ENCODE measurements at places on chromosomes 6 and 20.

- no peak for DNase-seq
Measured at GRCh38 chr6:2063547-2063946, 181.9 kb downstream of the GMDS start.

GRCh38 chr6:161694995-161695394, 421.1 kb upstream of the AGPAT4 start:
- DNase-seq, result peak; percentile 33

DNA sequence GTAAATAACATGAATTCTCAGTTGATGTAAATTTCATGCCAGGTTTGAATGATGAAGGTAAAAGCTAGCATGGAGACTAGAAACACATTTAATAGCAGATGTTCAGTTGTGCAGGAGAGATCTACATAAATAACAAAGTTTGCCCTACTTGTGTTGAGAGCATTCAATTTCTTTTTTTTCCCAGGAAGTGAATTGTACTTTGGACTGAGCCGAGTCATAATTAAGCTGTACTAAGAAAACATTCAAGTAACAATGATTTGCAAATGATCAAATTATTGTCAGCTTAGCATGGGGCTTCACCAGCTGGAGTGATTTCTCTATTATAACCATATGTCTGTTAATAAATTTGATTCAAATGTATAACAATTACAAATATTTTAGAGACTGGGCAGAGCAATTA, 893.5 kb upstream of the MAP3K7 start:
- DNase-seq, result no peak

GRCh38 chr6:3163248-3163594, 5.9 kb upstream of the TUBB2A start:
- no peak for DNase-seq

DNA sequence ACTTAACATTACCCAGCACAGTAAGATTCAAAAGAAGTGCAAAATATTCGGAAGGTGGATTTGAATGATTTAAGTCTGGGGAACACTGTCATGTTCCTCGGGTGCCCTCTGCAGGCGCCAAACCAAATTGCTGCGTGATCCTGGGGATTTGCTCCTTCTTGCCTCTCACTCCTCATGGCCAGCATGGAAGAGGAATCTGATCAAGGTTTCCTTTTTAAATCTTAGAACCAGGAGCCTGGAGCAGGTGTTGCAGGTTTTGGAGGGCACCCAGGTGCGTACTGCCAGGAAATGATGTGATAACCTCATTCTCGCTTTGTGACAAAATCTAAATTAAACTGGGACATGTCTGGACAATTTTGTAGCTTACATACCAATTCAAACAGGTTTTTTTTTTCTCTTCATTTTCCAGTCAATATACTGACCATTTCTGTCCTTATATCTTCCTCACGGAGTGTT, 8.1 kb upstream of the PFDN4 start:
- peak; percentile 70 for DNase-seq

- DNase-seq, result peak; percentile 63
Measured at GRCh38 chr20:50172347-50173013, 18.1 kb upstream of the CEBPB start.

- DNase-seq, result no peak
Measured at GRCh38 chr20:9172851-9173250, 104.0 kb downstream of the PLCB4 start.

DNA sequence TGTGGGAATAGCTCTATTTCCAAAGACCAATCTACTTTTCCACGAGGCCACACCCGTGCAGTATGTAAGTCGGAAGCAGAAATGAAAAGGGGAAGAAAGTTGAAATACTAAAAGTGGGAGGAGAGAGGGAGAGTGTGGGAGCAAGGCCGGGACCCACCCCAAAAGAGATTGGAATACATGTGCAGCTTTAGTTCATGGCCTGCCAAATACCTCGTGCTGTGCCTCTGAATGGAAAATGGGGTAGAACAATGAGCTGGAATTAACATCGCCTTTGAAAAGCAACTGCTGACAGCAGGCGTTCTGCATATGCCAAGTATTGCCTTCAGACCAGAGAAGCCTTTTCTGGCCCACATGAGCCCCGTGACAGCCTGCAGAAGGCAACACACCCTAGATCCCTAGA, 155.6 kb downstream of the CD83 start:
- DNase-seq, result no peak

GRCh38 chr6:39075010-39075686, 26.6 kb downstream of the GLP1R start:
- DNase-seq, result no peak

DNA sequence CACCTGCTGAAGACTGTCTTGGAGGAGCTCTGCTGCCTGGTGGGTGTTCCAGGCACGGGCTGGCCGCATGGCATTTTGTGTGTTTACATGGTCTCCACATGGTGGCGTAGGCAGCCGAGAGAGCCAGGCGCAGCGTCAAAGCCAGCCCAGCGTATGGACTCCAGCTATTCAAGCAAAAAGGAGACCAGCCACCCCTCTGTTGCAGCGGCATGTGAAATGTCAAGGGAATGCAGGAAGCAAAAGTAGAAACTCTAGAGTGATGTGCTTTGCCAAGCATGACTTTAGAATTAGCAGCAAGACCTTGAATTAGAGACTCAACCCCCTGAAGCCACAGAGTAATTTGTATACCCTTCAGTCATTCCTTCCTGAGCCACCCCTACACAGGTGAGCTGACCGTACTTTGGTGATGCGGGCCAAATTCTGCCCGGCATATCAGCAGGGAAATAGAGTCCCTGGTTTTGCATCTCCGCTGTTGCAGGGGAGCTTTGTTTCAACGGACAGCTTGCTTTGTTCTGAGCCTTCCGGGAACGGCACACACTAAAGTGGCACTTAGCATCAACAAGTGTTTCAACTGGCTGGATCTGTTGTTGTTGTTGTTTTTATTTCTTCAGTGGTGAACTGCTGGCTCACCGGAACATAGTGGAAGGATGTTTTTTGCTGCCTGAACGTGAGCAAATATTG, 48.5 kb downstream of the FNDC1 start:
- peak; percentile 39 for DNase-seq

DNA sequence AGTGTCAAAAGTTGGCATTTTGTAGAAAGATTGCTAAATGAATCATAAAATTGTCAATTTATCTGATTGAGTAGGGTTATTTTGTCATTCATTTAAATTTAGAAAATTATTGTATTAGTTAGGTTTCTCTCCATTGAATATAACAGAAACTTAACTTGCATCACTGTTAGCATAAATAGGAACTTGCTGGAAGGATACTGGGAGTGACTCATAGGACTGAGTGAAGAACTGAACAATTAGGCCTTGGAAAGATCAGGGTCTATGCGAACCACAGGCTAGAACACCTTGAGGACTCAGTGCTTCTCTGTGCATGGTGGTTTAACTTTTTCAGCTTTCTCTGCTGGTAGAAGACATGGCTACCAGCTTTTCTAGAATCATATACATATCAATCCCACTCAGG, 67.7 kb upstream of the IFNGR1 start:
- no peak for DNase-seq

GRCh38 chr6:122005661-122006060, 393.8 kb upstream of the HSF2 start:
- DNase-seq, result no peak

GRCh38 chr20:24488800-24489175, 19.4 kb downstream of the SYNDIG1 start:
- no peak for DNase-seq

- DNase-seq, result no peak
Measured at GRCh38 chr6:170063851-170064602, 226.9 kb downstream of the DLL1 start.

DNA sequence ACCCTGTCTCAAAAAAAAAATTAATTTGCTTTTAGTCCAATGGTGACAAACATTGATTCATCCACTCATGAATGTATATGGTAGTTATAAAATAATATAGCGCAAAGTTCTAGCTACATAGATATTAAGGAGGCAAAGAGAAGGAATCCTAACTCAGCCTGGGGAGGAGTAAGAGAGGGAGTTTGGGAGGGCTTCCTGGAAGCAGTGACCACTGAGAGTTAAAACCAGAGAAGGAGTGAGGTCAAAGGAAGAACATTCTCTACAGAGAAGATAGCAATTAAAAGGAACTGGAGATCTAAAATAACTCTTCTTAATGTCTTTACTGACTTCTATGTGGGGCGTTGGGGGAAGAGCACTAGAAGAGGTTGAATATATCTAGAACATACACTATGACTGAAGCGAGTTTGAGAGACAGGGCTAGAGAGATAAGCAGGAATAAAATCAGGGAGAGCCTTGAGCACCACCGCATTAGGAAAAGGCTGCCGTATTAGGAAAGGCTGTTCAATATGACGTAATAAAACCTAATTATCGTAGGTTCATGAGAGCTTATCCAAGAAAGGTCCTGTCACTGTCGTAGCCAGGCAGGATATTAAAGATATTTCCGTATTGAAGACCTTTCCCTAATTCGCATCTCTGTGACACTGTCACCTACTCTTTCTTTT, 81.8 kb upstream of the CNKSR3 start:
- no peak for DNase-seq
